ENCODE measurements at places on chromosomes 3 and 15.

DNA sequence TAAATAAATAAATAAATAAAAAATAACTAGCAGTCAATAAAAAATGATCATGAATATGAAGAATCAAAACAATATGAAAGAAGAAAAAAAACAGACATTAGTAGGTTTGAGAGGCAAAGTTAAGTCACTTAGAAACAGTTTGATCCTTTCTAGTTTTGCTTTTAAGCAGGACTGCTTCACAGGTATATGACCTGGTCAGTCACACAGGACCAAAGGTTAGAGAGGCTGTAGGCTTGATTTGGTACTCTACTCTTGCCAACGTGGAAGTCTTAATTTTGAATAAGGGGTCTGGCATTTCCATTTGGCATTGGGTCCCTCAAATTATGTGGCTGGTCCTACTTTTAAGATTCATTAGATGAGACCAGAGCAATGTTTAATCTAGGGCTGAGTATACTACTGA is 441.7 kb upstream of the NECTIN3 start:
- DNase-seq, result no peak

DNA sequence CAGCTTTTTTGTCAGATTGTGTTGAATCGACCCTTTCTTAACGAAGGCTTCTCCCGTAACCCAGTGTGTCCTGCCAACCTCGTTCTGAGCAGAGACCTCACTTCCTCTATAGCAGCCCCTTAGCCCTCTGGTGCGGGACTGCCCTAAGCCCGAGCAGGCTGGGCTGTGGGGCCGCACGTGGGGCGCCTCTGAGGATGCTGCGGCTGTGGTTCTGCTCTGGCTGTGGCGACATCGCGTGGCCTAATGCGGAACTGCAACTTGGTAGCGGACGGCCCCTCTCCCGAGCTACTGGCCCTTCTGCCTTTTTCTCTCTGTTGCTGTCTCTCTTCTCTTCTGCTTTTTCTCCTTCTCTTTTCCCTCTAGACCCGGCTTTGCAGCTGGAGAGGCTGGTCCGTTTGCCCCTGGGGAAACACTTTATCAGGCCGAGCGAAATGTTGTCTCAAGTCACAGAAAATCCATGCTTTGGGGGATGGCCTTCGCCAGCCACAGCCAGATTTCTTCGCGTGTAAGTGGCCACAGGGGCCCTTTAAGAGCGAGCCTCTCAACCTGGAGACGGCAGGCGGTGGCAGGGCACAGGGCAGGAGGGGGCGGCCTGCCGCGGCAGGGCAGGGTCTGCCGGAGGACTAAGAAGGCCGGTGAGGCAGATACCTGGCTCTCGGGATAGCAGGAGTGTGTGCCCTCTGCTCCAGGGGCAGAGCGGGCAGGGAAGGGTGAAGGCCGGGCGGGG is 19.4 kb upstream of the KIF23 start:
- peak; percentile 39 for DNase-seq

DNA sequence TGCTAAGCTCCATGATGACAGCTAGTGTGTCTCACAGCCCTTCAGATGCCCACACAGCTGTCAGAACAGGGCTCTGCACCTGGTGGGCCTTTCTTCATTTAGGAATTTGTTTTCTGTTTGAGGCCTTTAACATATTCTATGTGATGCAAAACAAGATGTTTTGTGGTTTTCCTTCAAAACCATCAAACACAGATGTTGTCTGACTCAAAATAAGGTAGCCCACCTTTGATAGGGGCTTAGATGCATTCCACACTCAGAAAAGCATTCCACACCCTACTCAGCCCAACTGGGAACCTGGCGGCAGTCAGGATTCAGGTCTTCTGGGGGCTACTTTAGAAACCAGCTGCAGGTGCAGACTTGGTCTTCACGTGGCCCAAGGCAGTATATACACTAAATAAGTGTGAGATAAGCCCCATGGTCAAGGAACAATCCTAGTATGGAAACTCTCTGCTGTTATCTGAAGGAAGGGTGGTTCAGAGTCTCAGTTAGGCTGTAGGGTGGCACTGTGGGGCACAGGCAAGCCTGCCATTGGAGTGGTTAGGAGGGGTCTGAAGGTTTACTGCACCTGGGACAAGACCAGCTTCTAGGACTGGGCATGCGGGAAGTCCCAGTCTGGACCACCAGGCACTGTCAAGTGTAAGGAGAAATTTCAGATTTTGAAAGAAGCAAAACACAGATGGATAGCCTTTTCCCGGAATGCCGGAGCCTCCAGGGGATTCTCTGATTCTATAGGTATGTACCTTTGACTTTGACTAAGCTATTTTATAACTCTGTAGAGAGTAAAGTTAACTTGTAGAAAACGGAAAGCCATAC is 20.1 kb downstream of the LRRC2 start:
- no peak for DNase-seq

DNA sequence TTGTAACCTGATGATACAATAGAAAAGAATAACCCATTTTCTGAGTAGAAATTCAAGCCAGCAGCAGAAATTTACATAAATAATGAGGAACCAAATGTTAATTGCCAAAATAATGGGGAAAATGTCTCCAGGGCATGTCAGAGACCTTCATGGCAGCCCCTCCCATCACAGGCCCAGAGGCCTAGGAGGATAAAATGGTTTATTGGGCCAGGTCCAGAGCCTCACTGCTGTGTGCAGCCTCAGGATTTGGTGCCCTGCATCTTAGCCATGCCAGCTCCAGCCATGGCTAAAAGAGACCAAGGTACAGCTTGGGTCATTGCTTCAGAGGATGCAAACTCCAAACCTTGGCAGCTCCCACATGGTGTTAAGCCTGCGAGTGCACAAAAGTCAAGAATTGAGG is 352.1 kb upstream of the MEIS2 start:
- DNase-seq, result no peak

DNA sequence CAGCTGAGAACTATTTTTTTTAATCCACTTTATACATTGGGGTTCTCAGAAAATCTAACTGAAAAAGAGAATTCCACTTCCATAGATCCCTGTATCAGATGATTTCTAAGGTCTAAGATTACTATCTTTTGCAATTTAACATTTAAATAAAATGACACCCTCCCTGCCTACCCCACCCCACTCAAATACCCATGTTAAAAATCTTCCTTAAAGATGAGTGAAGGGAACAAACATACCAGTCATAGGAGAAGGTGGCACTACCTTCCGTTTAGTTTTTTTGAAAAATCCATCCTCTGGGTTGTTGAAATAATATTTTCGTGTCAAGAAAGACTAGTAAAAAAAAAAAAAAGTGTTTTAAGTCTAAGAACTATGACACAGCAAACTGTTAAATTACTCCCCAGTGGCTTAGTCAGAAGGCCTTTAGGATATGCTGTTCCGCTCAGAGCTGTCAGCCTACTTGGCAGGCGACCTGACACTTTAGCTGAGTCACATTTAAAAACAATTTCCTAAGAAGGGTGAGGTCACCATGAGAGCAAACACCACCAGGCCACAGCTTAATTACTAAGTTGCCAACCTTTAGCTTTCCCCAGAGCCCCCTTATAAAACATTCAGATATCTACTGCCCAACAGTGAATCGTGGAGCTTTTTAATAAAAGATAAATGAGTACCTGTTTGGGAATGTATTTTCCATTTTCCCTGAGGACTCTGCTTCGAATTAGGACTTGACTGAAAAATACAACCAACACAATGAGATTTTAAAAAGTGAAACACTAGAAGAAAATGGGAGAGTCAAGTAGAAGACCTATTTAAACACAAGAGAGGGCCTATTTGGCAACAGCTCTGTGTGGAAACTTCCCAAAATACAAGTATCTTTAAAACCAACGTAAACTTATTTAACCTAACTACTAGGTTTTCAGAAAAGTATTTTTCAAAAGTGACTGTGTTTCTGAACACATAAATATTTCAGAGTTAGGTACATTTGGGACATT is 9.6 kb downstream of the EMC3 start:
- DNase-seq, result no peak

Measured in cerebellar nuclear complex (tissue), 1 donor.